ENCODE measurements at places on chromosomes 2 and 18. TPM values are rescaled to one million over a fixed set of nuclear protein-coding genes. Genes with fewer than 3 reads are reported as not detected.

The PRSS56 gene
- not detected for polyA plus RNA-seq

The EVX2 gene
- polyA plus RNA-seq, result not detected

DNA sequence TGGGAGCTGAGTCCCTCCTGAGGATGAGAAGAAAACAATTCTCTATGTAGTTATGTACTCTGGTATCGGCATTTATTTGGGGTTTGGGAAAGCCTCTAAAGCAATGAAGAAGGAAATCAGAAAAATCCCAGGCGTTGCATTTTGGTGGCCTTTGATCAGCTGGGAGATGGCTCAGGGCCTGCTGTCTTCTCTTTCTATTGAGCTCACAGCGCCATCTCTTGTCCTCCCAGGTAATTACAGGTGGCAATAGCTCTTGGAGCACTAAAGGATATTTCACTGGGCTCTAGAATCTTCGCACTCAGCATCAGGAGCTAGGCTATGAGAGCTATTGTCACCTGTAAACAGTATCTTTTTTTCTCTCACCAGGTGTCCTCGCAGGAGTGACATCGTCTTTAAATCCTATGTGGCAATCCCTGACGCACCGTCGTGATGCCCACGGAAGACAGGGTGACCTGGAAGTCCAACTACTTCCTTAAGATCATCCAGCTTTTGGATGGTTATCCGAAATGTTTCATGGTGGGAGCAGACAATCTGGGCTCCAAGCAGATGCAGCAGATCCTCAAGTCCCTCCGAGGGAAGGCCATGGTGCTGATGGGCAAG is 76.1 kb upstream of the PMAIP1 start:
- H3K4me1 ChIP-seq, result peaks cover 3% of the 10 kb centered on the region
- H3K4me3 ChIP-seq, result no peak overlapping the region
- H3K27ac ChIP-seq, result no peak overlapping the region
- H3K27me3 ChIP-seq, result no peaks in the 10 kb centered on the region
- peak; percentile 86 for DNase-seq

DNA sequence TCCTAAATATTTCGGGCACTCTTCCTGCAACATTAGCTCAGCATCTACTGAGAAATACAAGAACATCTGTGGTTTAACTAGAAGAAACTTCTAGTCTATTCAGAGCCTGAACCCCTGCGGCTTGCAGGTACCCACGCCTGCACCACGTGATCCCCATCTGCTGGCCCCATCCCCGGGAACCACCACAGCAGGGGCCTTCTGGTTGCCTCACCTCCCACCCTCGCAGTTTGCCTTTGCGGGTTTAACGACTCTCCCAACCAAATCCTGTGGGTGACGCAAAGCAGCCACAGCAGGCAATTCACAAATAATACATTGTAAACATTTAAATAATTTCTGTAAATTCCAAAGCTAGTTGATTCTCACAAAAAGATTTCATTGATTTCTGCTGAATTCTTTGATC is 90.2 kb upstream of the TMEM18 start:
- DNase-seq, result no peak
- no peaks in the 10 kb centered on the region for H3K4me1 ChIP-seq
- H3K27ac ChIP-seq, result no peak overlapping the region

DNA sequence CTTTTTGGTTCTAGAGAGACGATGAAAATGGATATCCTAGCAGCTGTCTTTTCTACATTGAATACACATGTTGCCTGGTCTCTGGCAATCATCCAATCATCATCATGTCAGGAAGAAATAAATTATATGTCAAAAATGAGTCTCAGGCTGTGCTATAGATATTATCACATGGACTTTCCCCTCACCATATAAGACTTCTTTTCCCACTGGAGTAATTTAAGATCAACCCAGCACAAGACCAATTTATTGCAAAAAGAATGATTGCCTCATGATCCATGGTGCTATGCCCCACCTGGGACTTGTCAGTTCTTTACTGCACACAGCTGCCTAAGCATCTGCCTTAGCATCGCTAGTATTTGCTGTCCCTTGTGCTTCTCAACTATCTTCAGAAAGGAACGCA is 783.7 kb upstream of the TMEFF2 start:
- no peaks in the 10 kb centered on the region for H3K36me3 ChIP-seq
- DNase-seq, result no peak
- H3K27ac ChIP-seq, result no peak overlapping the region
- no peaks in the 10 kb centered on the region for H3K4me1 ChIP-seq

DNA sequence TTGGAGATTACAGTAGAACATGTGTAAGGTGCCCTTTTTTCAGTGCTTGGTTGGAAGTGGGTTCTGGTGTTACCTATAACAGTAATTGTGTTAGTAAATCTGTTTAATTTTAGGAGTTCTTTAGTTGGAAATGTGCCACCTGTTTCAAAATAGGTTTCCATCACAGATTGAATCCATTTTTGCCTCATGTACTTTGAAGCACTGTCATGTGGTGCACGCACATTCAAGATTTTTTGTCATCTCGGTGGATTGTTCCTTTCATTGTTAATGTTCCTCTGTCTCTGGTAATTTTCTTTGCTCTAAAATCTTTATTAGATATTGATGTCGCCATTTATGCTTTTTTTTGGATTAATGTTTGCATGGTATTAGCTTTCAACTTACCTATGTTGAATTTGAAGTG is 1.3 kb downstream of the ATP9B start:
- no peaks in the 10 kb centered on the region for H3K27me3 ChIP-seq
- no peak overlapping the region for H3K27ac ChIP-seq
- no peak for DNase-seq
- H3K4me1 ChIP-seq, result no peaks in the 10 kb centered on the region
- H3K4me3 ChIP-seq, result peak overlapping the region; percentile 100

GRCh38 chr2:169768262-169768995 is 30.2 kb upstream of the SSB start:
- peak overlapping the region; percentile 9 for H3K4me3 ChIP-seq
- H3K4me1 ChIP-seq, result no peaks in the 10 kb centered on the region
- H3K36me3 ChIP-seq, result no peaks in the 10 kb centered on the region
- no peak overlapping the region for H3K27ac ChIP-seq
- no peaks in the 10 kb centered on the region for H3K27me3 ChIP-seq

GRCh38 chr2:156003780-156004179 is 328.7 kb downstream of the NR4A2 start:
- DNase-seq, result no peak
- no peaks in the 10 kb centered on the region for H3K4me1 ChIP-seq
- no peak overlapping the region for H3K4me3 ChIP-seq
- H3K36me3 ChIP-seq, result no peaks in the 10 kb centered on the region
- no peak overlapping the region for H3K27ac ChIP-seq
- no peaks in the 10 kb centered on the region for H3K27me3 ChIP-seq

The SALL3 gene
- 0.15 TPM for polyA plus RNA-seq

- H3K27me3 ChIP-seq, result no peaks in the 10 kb centered on the region
- no peaks in the 10 kb centered on the region for H3K36me3 ChIP-seq
- no peak for DNase-seq
- no peak overlapping the region for H3K27ac ChIP-seq
- H3K4me1 ChIP-seq, result no peaks in the 10 kb centered on the region
Measured at GRCh38 chr18:5311301-5311989, 15.9 kb upstream of the ZBTB14 start.

DNA sequence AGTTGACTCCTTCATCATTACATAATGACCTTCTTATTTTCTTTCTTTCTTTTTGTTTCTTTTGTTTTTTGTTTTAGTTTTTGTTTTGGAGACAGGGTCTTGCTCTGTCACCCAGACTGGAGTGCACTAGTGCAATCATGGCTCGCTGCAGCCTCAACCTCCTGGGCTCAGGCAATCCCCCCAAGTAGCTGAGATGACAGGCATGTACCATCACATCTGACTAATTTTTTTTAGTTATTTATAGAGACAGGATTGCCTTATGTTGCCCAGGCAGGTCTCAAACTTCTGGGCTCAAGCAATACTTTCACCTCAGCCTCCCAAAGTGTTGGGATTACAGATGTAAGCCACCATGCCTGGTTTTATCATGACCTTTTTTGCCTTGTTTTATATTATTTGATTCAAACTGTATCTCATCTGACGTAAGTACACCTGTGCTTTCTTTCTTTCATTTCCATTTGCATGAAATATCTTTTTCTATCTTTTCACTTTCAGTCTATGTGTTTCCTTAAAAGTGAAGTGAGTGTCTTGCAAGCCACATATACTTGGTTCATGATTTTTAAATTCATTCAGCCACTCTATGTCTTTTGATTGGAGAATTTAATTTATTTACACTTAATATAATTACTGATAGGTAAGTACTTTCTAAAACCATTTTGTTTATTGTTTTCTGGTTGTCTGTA is 39.1 kb downstream of the SP100 start:
- H3K27ac ChIP-seq, result no peak overlapping the region
- no peaks in the 10 kb centered on the region for H3K4me1 ChIP-seq
- H3K27me3 ChIP-seq, result no peaks in the 10 kb centered on the region
- no peak for DNase-seq
- no peaks in the 10 kb centered on the region for H3K36me3 ChIP-seq

GRCh38 chr18:57544936-57545660 is 41.4 kb downstream of the FECH start:
- H3K4me3 ChIP-seq, result no peak overlapping the region
- no peaks in the 10 kb centered on the region for H3K27me3 ChIP-seq
- no peak for DNase-seq
- H3K27ac ChIP-seq, result no peak overlapping the region

DNA sequence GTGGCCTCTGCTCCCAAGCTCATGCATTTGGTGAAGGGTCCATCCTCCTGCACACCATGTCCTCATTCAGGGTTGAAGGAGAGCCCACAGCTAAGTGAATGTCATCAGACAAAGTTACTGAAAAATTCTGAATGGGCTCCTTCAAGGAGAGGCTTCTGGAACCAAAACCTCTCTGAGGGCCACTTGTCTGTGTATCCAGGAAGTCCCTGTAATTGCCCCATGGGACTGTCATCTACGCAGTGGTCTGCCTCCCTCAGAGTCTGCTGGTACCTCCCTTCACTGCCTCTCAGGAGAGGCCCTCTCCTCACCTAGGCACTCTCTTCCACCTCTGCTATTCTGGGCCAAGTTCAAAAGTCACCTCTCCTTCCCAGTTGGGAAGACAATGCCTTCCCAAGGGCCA is 68.0 kb downstream of the SLC4A5 start:
- H3K27ac ChIP-seq, result no peak overlapping the region
- H3K36me3 ChIP-seq, result no peaks in the 10 kb centered on the region
- no peak overlapping the region for H3K4me3 ChIP-seq
- no peak for DNase-seq
- no peaks in the 10 kb centered on the region for H3K27me3 ChIP-seq
